Activated CD4-positive, CD25-positive, alpha-beta regulatory T cell treated with anti-CD3 and anti-CD28 coated beads, Interleukin-2, amount 50 U/mL, for 72 hours (primary cell): ENCODE measurements at places on chromosomes 2 and 18.

- no peak for DNase-seq
These were observed 89.5 kb upstream of the STK39 start for GRCh38 chr2:168336786-168337388.

- peak; percentile 29 for DNase-seq
These were observed 5.9 kb downstream of the NEU4 start for GRCh38 chr2:241814643-241815476.

DNA sequence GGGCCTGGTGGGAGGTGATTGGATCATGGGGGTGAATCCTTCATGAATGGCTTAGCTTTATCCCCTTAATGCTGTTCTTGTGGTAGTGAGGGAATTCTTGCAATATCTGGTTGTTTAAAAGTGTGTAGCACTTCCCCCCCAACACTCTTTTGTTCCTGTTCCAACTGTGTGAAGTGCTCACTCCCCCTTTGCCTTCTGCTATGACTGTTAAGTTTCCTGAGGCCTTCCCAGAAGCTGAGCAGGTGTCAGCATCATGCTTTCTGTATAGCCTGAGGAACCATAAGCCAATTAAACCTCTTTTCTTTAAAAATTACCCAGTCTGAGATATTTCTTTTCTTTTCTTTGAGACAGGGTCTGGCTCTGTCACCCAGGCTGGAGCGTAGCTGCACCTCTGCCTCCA is 139.4 kb downstream of the RNF152 start:
- no peak for DNase-seq

DNA sequence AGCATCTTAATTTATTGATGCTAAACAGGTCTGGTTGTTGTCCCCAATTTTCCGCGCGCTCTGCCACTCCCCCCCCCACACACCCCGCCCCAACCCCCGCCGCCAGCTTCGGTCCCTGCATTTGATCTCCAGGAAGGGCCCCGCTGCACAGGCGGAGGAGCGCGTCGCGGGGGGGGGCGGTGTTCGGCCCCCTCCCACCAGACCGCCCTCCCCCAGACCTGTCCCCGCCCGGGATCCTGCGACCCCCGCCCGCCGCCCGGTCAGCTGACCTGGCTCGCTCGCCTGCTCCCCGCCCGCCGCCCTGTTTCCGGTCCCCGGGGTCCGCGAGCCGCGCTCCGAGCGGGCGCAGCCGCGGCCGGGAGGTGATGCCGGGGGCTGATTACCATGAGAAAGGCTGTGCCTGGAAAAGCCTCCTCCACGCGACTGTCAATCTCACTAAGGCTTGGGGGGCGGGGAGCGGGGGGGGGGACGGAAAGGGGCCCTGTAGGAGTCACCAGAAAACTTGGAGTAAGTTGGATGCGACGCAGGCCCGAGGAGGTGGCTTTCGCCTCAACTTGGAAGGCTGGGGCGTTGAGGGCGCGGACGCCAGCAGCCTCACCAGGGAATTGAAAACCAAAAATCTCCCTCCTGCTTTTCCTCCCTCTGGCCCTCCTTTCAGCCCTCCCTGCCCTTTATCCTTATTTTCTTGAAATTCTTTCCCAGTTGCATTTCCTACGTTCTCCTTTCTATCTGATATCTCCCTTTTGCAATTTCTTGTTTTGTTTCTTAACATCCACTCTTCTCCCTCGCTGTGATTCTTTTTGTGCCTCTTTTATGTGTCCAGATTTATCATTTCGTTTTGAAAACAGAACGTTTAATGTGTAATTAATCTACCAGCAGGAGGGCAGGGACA is 4.4 kb upstream of the ZEB2 start:
- DNase-seq = no peak

DNA sequence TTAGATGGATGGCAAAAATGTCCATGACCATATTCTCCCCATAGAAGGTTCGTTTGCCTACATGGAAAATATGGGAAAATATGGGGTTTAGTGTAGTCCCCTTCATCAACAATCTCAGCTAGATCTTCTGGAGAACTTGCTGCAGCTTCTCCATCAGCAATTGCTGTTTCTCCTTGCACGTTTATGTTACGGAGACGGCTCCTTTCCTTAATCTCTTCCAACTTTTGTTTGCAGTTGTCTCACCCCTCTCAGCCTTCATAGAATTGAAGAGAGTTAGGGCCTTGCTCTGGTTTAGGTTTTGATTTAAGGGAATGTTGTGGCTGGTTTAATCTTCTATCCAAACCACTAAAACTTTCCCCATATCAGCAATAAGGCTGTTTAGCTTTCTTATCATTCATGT is 28.9 kb downstream of the MYCN start:
- DNase-seq = no peak

DNA sequence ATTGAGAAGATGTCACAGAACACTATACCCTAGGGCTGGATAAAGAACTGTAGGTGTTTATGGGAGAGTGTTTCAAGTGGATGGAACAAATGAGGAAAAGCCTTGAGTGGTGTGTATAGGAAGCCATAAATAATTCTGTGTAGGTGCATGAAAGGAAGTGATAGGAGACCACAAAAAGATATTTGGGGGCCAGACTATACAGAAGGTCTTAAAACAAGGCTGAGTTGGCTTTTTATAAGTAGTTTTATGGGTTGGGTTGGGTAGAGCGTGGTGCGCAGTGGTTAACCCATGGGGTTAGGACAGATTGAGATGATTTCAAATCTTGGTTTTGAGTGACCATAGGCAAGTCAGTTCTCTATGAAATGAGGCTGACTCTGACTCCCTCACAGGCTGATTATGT is 110.5 kb downstream of the PKP4 start:
- DNase-seq = no peak

- DNase-seq = no peak
These were observed 98.5 kb downstream of the ATP9B start for GRCh38 chr18:79167526-79168190.

DNA sequence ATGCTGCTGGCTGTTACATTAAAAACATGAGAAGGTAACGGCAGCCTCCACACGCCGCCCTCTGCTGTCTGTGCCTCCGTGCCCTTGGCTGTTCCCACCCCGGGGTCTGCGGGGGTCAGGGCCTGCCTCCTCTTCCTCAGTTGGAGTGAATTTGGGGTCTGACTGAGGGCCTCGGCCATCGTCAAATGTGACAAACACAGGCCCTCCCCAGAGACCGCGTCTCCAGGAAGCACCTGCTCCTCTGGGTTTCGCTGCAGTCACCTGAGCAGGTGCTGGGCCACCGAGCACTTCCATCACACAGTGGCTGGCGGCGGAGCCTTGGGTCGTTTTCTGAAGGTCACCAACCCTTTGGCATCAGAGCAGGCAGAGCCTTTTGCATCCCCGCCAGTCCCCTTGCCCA is 70.9 kb downstream of the NFATC1 start:
- no peak for DNase-seq

DNA sequence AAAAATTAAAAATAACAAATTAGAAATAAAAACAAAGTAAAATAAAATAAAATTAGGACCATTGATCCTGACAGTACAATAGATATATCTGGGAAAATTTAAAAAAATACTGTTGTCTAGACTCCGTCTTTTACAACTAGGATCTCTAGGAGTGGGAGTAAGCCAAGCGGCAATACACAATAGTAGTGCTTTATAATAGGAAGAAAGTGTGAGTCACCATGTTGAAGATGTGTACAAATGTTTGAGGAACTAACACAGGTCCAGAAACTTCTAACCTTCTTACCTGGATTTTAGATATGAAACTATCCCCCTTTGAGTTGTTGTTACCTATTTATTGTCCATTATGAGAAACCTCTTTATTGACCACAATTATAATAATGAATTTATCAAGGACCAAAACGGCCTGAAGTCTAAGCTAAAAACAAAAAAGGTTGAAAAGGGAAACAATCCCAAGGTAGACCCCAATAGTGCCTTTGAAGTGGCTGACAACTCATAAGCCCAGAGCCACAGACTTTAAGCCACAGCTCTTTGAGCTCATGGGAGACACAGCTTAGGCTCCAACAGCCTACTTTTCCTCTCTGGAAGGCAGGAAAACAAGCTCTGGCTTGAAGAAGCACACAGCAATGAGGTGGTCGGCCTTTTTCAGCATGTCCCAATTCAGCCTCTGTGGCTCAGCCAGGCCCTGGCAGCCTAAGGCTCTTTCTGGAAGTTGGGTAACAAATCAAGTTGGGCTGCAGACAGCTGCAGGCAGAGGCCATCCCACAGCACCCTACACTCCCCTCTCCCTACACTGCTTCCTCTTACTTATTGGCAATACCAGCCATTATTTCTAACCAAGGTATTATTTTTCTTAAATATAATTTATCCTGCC is 62.9 kb downstream of the AQP4 start:
- no peak for DNase-seq

- no peak for DNase-seq
These were observed 32.4 kb downstream of the MOGAT1 start for GRCh38 chr2:222703886-222704285.

GRCh38 chr18:57640749-57641148 is 19.1 kb upstream of the NARS1 start:
- DNase-seq = no peak

GRCh38 chr18:48472610-48473009 is 63.4 kb upstream of the ZBTB7C start:
- no peak for DNase-seq

- no peak for DNase-seq
These were observed 242.7 kb upstream of the MYT1L start for GRCh38 chr2:2573658-2574293.

GRCh38 chr2:169464882-169465281 is 14.4 kb upstream of the BBS5 start:
- no peak for DNase-seq

- DNase-seq = peak; percentile 17
These were observed 13.2 kb downstream of the MROH2A start for GRCh38 chr2:233791151-233791882.

DNA sequence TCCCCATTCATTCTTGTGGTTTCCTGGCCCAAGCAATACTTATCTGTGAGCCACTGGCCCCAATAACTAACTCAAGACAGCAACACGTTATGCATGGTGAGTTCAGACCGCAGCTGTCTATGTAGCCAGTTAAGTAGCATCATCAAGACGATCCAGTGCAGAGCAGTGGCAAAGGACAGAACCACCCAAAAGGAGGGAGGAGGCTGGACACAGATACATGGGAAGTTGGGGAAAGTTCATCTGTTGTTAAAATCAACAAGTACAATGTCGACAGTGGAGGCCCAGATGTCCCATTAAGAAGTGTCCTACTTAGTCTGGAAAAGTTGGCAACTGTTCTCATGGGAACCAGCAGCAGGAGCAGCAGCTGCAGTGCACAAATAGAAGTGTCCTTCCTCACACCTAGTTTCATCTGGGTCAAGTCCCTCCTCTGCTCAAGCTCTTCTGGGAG is 106.9 kb upstream of the THOC1 start:
- no peak for DNase-seq

GRCh38 chr2:169090133-169090820 is 20.9 kb downstream of the DHRS9 start:
- DNase-seq = no peak

DNA sequence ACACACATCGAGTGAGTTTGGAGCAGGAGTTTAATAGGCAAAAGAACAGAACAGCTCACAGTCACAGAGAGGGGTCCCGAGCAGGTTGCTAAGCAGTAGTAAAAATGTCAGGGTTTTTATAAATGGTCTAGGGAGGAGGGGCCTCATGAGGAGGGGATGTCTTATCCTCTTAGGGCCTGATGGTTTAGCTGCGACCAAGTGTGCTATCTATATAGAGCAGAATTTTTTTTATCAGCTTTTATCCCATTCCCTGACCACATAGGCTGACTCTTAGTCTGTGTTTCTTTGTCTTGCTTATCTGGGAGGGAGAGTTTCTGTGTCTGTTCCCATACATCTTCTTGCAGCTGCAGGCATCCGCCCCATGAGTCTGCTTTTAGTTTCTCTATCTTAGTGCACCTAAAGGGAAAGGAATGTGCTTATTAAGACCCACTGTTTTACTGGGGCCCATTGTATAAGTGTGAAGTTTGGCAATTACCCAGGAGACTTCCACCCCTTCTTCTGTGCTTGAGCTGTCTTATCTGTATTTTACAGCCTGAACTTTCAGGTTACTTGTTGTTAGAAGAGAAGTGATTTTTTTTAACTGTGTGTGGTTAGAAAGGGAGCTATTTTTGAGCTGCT is 30.4 kb upstream of the GMCL1 start:
- DNase-seq = no peak

- no peak for DNase-seq
These were observed 221.7 kb downstream of the CDH20 start for GRCh38 chr18:61554946-61555361.

- DNase-seq = no peak
These were observed 293.3 kb upstream of the PARD3B start for GRCh38 chr2:204251998-204252376.

DNA sequence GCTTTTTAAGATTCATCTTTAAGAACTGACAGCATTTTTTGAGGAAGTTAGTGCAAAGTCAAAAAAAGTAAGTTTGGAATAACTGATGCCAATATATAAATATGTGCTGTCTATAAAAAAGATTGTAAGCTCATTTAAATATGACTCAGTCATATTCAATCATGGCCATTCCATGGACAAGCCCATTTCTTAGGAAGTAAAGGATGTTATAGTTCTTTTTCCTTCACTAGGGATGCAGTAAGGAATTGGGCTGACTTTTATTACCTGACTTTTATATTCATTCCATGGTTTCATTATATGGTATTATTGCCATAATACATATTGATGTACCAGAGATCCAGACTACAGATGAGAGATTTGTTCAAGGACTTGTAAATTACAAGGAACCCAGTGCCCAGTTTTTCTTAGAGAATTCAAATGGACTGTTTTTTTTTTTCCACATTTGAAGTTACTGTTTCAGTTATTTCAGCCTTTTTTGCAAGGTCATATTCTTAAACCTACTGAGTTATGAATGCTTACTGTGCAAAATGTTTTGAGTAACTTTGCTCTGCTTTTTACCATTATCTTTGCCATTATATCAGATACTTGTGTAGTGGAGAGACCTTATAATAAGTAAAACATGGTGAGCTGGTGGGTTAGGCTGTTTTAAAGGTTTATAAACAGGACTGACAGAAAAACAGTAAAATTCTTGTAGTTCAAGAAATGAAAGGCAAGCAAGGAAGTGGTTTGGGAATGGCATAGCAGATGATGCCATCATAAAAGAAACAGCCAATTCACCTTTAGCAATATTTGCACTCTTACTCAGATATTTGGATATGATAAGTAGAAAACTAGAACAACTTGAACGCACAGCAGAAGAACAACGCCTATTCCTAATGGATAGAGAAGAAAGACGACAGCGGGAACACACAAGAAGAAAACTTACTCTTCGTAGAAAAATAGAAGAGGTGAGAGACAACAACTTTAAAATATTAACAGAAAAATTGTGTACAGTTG is 7.6 kb downstream of the FSIP2 start:
- DNase-seq = no peak

- no peak for DNase-seq
These were observed 80.9 kb downstream of the ASAP2 start for GRCh38 chr2:9287400-9288045.

DNA sequence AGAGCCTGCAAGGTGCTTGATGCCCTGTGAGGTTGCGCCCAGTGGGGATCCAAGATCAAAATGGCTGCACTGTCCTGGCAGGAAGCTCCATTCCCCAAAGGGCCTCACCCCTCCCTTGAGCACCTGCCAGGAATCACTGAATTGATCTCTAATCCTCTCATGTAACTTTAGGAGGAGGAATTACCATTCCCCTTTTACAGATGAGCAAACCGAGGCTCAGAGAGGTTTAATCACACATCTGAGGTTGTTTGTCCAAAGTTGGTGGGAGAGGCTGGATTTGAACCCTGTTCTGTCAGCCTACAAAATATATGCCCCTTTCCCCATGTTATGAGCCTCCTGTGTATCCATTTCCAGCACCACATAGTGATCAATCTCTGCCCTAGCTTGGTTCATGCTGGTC is 10.5 kb downstream of the ASIC4 start:
- DNase-seq = no peak
